ENCODE measurements at places on chromosomes 7 and 10.

DNA sequence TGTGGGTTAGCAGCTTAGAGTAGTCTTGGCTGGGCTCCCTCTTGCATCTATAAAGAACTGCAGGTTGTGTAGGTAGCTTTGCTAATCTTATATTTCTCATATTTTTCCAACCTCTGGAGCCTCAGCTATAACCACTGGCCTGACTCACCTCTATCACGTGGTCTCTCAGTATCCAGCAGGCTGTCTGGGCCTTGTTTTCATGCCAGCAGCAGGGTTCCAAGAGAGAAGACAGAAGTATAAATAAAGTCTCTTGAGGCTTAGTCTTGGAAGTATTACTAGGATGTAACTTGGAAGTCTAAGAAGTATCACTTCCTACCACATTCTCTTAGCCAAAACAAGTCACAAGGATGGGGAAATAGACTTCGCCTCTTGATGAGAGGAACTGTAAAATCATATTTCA lies 73.3 kb downstream of the WIPF3 start:
- DNase-seq = peak; percentile 68

DNA sequence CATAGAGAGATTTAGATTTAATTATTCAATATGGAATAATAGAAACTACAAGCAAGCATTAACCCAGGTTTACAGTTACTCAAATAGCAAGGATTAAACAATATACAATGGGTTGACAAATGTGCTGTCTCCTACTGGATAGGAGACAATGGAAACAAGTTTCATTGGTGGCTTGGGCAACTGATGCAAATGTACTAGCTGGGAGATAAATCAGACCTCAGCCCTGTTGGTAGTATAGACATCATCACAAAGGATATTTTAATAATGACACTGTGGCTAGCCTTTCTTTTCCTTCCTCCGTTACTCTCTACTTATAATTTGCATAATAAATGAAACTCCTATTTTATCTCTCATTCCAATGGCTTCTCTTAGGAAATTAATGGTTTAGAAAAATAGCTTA lies 96.5 kb upstream of the DKK1 start:
- DNase-seq = no peak

- DNase-seq = no peak
Observed at GRCh38 chr10:36023939-36024338, 381.8 kb upstream of the FZD8 start.

GRCh38 chr10:114517368-114518250 lies 113.3 kb upstream of the AFAP1L2 start:
- DNase-seq = no peak

DNA sequence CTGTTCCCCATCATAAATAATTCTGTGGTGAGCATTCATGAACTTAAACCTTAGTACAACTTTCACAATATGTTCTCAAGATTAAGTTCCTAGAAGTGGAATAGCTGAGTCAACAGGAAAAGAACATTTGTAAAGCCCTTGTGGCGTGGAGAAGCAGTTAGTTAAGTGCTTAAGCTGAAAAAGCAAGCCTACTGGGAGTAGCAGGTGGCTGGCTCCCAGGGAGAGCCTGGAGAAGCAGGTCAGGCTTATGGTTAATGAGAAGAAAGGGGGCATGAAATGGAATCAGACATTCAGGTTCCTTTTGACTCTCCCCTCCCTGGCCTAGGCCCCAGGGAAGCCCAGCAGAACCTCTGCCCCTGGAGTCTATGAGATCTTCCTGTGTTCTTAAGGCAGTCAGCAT lies 35.3 kb downstream of the VSTM4 start:
- DNase-seq = no peak

DNA sequence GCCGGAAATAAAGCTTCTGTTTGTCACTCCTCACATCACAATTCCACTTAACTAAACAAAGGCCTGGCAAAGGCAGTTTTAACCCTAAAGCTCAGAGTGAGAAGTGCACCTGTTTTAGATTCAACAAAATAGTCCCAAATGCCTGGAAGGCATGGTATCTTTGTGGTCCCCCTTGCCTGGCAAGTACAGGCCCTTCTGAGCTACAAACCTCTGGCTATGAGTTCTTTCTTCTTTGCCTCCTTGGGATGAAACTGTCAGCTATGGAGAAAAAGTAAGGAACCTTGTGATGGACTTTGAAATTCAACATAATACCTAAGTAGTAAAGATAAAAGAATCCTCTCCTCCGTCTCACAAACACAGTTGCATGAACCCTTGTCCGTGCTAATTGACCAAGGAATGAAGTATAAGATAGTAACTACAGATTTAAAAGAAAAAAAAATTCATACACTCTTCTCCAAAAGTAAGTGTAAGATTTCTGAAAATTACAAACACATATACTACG lies 244.5 kb upstream of the ETV1 start:
- no peak for DNase-seq

- no peak for DNase-seq
Observed at GRCh38 chr7:115631782-115632181, 398.8 kb downstream of the TFEC start.

DNA sequence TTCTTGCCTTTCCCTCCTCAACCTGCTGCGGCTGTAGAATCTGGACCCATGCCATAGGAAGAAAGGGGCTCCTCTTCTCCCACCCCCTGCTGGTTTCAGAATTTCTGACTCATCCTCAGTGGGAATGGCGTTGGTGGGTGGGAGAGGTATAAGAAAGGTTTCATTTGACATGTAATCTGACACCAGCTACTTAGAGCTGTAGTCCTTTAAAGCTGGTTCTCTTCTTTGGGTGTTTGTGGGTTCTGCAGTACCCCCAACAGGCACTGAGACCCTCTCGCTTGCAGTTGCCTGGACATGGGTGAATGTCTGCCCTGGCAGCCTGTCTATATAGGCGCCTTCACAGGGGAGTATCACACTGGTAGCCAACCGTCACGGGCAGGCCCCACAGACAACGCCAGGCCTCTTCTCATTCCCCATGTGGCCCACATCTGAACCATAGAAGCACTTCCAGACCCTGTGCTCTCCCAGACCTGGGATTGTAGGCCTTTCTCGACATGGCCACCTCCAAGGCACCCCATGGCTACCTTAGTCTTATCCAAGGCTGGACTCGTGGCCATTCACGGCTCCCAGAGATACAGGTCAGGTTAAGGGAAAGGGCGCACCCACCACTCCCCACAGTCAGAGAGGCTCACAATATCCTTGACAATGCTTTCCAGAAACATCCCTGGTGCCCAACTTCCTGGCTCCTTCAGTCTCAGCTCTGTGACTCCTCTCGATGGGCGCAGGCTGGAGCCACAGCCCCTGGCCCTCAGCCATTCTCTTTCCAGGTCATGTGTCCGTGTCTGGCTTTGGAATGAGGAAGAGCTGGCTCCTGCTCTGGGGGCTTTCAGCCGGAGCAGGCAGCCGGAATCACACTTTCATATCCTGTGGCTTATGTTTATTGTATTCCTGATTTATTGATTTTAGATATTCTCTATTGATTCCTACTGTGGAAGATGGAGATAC lies 17.5 kb downstream of the ZNF862 start:
- DNase-seq = no peak

DNA sequence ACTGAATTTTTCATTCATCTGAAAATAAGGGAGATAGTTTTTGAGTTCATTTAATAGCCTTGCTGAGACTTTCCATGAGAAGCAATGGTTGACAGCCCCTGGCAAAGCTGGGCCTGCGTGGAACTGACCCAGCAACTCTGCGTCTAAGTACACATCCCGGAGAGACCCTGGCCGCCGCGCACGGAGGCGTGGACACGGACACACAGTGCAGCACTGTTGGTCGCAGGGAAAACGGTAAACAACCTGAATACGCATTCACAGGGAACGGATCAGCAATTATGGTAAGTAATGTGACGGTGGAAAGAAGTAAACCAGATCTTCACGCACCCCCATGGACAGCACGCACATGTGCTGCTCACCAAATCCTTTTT lies 28.2 kb downstream of the GNA12 start:
- DNase-seq = no peak

GRCh38 chr7:133108023-133108422 lies 26.1 kb upstream of the CHCHD3 start:
- DNase-seq = no peak
